Uterus (tissue), 4 donors: ENCODE measurements at places on chromosomes 1 and 21. TPM values are rescaled to one million over a fixed set of nuclear protein-coding genes. Genes with fewer than 3 reads are reported as not detected.

GRCh38 chr1:41479808-41480160 lies 4.7 kb downstream of the EDN2 start:
- DNase-seq, result no peak

- no peak for DNase-seq
Measured at GRCh38 chr1:119075614-119076013, 64.8 kb downstream of the WARS2 start.

Gene KRTAP11-1
- not detected for total RNA-seq

Gene C4BPB
- not detected for total RNA-seq

GRCh38 chr1:207646944-207647579 lies 2.1 kb downstream of the CR1L start:
- DNase-seq, result no peak

DNA sequence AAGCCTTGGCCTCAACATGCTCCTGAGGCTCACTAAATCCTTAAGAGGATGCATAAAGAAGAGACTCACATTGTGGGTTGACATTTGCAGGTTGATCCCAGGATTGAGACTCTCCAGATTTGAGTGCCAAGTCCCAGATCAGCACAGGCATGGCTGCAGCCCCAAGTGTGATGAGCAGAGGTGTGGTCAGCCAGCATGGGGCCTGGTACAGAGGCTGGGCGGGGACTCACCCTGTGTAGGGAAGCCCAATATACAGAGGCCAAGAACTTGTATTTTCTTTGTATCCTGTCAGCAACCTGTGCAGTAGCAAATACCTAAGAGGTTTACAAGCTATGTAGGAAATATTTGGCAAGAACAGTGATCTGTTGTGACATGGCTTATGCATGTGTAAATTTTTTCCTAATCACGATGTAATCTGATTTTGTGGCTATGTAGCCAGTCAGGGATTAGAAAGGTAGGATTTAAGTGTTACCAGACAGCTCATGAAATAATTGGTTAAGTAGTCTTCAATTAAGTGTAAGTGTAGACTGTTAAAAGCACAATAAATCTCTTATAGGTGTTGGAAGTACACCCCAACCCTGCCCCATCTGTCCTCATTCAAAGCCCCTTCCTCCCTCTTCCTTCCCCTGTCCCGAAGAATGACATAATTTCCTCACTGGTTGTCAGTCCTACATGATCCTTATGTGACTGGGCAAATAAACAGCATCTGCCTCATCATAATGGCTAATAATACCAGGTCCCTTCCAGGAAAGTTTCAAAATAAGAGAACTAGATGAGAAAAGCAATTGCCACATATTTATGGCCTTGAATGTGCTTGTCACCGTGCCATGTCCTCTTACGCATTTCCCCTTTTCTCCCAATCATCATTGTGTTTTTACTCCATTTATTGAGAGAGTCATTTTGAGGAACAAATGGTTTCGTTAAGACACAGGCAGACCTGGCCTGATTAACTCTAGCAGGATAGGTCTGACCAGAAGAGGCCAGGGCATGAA lies 120.9 kb downstream of the HLX start:
- DNase-seq, result no peak

DNA sequence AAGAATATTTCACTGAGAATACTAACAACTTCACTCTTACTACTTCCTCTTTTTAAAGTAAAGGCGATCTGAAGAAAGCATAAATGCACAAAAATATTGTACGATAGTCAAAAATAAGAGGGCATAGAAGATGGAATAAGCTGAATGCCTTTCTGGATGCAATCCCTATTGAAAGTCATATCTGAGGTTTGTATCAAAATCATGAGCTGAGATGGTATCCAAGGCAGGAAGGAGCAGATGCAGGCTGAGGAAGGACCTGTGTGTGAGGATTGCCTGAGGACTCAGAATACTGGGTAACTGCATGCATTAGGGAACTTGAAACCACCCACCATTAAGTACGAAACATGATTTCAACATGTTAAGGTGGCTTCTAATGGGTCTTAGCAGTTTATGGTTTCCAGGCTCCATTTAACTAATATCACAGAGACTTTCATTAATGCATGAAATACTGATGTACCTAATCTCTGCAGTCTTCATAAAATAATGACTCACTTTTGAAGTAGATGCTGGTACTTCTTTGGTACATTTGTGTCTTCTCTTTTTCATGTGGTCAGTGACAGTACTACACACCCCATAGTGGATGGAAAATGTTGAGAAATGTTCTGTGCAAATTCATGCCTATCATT lies 29.6 kb upstream of the RGS1 start:
- no peak for DNase-seq

Gene UAP1
- 66.5 TPM for total RNA-seq

Gene TEX38
- not detected for total RNA-seq
